ENCODE measurements at places on chromosomes 6 and 20.

DNA sequence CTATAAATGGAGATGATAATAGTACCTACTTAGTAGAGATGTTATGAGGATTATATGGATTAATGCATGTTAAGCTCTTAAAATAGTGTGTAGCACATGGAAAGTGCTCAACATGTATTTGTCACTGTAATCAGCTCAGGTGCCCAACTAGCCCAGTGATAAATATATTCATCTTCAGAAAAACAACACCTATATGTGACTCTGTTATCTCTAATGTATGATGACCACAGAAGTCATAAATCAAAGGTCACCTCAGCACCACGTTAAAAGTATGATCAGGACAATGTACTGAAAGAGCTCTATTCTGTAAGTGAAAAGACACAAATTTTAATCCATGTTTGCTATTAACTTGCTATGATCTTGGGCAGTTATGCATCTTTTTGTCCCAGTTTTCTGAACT lies 36.8 kb upstream of the TENT5A start:
- no peak for DNase-seq

DNA sequence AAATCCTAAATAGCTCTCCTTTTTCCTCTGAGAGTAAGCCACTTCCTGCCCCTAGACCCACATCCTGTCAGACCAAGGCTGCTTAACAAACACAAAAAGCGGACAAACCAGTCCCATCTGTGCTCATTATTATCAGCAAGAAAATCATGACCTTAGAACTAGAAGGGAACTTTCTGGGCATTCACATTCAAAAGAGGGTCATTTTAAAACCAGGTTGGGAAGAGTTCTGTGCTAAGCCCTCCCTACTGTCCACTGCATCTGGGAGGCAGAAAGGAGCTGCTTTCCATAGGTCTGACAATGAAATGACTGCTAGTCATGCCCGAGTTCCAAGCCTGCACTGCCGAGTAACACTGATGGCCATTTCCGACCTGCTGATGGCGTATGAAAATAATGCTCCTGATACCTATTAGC lies 15.4 kb downstream of the EZR start:
- DNase-seq, result peak; percentile 73

DNA sequence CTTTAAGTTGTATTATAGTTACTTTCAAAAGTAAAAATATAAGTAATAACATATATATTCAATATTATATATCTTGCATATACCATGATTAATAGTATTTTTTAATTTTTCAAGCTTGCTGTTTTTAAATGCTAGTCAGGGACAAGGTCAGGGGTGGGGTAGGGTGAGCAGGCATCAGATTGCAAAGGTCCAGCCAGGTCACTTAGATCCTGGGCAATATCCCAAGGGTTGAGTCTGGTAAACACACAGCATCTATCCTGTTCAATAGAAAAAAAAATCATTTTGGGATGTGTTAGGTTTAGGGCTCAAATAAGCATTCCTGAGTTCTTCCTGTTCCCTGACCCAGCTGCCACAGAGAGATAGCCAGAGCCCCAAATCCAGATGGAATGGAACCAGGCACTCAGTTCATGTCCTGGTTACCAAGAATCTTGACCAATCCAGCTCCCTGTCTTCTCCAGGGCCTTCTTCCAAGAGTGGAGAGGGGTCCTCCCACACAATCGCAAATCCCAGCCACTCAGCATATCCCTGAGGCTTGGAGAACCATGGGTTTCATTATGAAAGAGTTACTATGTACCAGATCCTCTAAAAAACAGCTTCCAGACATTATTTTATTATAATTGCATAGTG lies 134.9 kb upstream of the TOP1 start:
- DNase-seq, result no peak

DNA sequence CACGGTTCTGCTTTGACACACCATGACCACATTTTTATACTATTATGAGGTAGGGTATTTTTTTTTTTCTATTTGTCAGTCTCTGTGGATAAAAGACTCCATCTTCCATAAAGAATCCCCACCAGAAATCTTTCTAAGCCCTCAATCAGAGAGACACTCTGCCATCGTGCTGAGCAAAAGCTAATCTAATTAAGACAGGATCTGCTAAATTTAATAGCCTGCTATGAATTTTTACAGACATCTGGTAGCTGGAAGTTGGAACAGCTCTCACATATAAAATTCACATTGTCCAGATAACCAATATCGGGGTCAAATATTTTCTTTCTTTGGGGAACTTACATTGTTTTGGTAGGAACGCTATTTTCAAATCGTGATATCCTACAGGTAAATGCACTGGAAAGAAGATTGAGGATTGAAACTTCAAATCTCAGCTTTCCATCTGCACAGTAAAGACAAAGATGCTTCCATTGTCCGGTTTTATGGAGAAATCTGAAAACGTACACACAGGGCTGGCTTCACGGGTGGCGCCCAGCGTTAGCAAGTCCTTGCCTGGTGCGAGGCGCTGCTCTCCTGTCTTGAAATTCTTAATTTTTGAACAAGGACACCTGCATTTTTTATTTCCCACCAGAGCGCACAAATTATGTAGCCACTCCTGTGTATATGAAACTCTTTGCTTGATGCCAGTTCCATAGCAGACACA lies 573.8 kb upstream of the NOX3 start:
- DNase-seq, result no peak

DNA sequence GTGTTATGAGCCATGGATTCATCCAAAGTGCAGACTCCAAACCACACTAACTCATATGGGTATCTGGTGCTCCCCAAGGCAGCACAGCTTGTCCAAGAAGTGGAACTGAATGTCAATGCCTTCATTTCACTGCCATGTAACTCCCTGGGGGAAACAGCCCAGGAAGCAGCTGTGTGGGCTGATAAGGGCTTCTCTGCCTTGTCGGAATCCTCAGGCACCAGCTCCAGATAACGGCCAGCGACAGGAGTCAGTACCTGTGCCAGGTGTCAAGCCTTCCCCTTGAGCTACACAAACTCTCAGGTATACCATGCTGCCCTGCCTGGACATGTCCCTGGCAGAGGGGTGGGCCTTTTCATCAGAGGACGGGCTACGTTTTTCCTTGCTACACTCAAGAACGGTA lies 751.9 kb upstream of the CHD6 start:
- no peak for DNase-seq
